ENCODE measurements at places on chromosomes 13 and 19.

GRCh38 chr19:3027981-3028304 is 1.1 kb downstream of the TLE2 start:
- no peak for DNase-seq

- DNase-seq = no peak
Measured at GRCh38 chr19:2834294-2834871, 6.9 kb upstream of the ZNF555 start.

- DNase-seq = peak; percentile 84
Measured at GRCh38 chr13:61954092-61954491, 538.4 kb upstream of the PCDH20 start.

- DNase-seq = no peak
Measured at GRCh38 chr13:20814224-20814910, 40.6 kb upstream of the EEF1AKMT1 start.

- no peak for DNase-seq
Measured at GRCh38 chr13:63297163-63297562, 1881.5 kb upstream of the PCDH20 start.

DNA sequence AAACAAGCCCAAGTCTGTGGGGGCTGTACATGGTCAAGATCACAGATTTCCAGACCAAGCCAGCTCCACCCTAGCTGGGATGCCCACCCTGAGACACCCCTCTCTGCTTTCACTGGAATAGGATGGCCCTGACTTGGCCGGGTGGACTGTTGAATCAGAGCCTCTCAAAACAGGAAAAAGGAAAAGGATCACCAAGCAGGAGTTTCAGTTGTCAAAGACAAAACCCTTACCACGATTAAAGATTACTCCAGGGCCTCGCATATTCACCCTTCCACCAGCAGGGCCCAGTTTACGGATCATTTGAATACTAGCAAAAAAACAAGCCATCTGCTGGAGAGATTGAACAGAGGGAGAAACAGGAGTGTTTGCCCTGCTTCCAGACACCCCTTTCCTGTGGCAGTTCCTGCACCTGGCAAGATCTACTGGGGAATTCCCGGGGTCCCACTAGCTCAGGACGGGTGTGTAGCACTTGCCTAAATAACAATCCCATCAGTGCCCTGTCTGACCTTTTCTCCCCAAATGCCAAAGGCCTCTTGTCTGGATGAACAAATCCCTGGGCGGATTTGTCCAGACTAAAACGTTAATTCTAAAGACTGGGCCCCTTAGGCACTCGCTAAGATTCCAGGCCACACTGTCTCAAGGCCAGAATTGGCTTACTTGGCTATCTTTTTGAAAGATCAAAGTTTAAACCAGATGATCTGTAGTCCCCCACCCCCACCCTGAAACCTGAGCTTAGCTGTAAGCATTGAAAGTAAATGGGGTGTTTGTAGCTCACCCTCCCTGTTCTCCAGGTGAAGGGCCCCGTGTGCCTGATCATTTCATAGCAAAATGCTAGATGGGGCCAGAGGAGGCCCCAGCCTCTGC is 38.4 kb downstream of the ACTN4 start:
- DNase-seq = peak; percentile 13

DNA sequence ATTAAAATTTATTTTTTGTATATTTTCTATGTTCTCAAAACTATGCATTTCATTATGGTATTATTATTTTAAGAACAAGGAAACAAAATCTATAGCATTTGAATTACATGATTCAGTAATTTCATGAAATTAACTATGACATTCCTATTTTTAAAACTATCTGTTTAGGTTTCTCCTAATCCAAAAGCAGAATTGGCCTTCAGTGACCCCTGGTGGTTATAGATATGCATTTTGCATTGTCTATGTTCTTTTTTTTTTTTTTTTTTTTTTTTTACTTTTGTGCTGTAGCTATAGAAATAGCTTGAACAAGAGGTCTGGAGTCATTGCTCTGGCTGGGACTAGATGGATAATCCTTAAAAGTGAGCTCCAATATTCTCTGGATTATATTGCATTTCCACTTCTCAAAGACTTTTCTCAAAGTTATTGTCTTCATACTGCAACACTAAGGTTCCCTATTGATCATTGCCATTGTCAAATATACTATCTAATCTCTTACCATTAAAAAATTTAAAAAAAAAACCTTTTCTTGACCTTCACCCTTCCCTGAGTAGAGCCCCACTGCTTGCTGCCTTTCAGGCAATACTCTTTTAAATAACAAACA is 15.9 kb upstream of the DNAJC3 start:
- peak; percentile 61 for DNase-seq

GRCh38 chr13:100203696-100204367 is 114.9 kb downstream of the PCCA start:
- no peak for DNase-seq

DNA sequence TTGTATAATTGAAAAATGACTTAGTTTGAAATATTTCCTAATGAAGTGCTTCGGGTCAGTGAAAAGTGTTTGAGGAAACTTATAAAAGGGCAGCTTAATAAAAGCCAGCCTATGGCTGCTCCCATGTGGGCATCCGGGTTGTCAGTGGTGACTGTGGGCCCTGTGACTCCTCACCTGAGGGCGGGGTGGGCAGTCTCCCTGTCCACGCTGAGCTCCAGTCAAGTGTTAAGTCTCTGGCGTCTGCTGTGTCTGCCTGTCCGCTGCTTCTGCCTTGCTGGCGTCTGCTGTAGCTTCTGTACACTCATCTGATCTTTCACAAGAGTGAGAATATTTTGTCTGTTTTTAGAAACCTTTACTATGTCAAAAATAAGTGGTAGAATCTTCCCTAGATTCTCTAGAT is 7.1 kb downstream of the LAMP1 start:
- no peak for DNase-seq

GRCh38 chr13:106686163-106686562 is 118.2 kb upstream of the ARGLU1 start:
- DNase-seq = no peak

DNA sequence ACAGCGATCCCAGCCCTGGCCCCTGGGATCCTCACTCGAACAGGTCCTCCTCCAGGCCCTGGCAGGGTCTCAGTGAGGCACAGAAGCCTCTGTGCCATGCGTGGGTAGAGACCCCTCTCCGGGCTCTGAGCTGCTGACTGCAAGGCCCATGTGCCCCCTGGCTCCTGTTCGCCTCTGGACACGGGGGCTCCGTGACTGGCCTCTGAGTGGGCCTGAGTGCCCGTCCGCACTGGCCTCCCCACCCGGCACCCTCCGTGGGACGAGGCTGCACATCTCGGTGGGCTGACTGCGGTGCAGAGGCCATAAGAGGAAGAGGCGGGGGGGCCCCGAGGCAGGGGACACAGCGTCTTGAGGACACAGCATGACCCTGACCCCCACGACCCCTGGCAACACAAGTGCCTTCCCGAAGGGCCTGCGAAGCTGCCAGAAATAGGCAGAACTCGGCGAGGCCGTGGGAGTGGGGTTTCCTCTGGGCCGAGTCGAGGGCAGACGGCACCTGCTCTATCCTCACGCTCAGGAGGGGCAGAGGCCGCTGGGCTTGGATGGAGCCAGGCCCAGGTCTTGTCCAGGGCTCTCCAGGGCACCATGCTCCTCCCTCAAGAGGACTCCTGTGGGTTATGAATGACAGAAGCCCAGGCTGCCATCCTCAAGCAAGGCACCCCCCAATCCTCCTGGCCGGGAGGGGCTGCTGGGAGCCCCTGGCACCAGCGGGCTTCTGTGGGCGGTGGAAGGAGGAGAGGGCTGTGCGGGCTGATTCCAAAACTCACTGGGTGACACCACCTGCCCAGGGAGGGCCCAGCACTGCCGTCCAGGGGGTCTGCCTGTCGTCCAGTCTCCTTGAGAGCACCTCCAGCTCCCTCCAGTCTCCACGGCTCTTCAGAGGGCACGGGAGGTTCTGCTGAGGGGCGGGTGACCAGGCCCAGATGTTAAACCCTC is 52.6 kb downstream of the RASA3 start:
- no peak for DNase-seq

GRCh38 chr13:111338841-111339240 is 18.4 kb downstream of the TEX29 start:
- DNase-seq = no peak

DNA sequence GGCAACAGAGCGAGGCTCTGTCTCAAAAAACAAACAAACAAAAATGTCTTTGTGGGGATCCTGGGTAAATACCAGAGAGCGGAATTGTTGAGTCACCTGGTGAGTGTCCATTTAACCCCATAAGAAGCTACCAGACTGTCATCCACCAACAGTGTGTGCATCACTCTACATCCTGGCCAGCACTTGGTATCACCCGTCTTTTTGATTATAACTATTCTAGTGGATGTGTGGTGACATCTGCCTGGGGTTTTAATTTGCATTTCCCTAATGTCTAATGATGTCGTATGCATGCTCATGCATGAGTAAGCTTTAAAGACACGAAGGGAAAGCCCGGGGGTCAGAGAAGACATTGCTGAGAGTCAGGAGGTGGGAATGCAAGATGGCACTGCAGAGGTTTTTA is 126.7 kb upstream of the MRI1 start:
- no peak for DNase-seq

- DNase-seq = no peak
Measured at GRCh38 chr13:99481366-99481765, 19.9 kb upstream of the TM9SF2 start.

DNA sequence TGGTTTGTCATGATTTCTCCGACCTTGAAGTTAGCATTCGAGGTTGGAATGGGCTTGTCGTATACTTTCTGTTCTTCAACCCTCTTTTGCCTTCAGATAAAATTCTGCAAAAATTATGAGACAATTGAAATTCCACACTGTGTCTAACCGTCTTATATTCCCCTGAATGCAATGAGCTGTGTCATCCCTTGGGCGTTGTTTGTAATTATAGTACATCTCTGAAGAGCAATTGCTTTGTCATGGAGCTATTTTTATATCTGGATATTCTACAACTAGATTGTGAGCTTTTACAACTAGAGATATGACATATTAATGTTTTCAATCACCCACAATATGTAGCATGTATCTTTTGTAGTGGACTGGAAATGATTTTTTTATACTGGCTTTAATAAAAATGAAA is 631.8 kb upstream of the SLC10A2 start:
- DNase-seq = no peak

- peak; percentile 91 for DNase-seq
Measured at GRCh38 chr19:43901395-43902390, 33.4 kb downstream of the ZNF45 start.

GRCh38 chr19:34274827-34275625 is 20.7 kb downstream of the GARRE1 start:
- no peak for DNase-seq

DNA sequence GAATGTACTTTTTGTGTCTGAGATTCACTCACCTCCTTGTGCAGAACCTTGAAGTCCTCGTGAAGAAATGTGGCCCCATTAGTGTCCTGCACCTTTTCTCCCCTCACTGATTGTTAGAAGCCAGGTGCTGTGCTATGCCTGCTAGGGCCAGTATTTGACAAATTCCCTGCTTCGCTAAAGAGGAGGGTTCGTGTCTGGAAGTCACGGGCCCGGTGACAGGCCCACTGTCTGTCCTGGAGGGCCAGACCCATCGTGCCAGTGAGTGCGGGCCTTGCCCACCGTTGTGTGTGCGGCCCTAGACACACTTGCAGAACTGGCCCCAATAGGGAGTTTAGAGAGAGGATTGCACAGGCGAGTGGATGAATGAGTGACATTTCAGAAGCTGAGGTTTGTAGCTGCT is 36.8 kb upstream of the GAS6 start:
- no peak for DNase-seq

All from brain (organoid and tissue), 16 donors.